ENCODE measurements at places on chromosomes 5 and 9.

- no peak for DNase-seq
These were observed 11.5 kb upstream of the MYOT start for GRCh38 chr5:137856201-137856600.

GRCh38 chr9:121696930-121697329 lies 45.5 kb downstream of the DAB2IP start:
- no peak for DNase-seq

GRCh38 chr5:43643327-43643726 lies 40.3 kb downstream of the NNT start:
- no peak for DNase-seq

DNA sequence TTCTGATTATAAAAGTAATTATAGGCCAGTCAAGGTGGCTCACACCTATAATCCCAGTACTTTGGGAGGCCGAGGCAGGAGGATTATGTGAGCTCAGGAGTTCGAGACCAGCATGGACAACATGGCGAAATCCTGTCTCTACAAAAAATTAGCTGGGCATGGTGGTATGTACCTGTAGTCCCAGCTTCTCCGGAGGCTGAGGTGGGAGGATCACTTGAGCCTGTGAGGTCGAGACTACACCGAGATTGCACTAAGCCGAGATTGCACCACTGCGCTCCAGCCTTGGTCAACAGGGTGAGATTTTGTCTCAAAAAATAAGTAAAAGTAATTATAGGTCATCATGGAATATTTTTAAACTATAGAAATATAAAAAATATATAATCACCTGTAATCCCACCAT lies 18.1 kb downstream of the IRF1 start:
- no peak for DNase-seq

- DNase-seq, result no peak
These were observed 78.2 kb upstream of the IFNE start for GRCh38 chr9:21560281-21560745.

DNA sequence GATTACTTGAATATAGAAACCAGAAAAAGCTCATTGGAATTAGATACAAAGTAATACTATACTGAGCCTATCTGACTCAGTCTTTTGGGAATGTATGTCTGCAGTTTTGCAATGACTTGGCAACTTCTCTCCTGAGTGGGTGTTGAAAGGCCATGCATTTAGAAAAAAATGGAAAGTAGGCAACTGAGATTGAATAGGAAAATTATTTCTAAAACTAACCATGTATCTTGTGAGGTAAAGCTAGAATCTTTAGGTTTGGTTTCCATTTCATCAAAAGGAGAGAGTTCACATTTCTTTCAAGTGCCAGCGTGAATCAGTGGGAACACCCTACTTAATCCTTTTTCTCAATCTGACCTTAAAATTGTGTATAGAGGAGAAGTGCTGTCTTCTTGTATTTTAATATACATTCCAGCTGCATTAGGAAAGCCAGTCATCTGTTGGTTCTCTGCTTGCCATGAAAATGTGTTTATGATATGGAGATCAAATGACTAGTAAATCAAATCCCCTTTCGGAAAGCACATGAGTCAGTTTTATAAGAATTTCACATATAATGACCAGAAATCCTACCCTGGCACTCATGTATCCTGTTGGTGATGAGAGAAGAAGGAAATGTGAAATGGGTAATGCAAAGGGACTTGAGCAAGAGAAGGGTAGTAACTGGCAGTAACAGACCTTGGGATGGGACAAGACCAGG lies 30.4 kb downstream of the NFX1 start:
- no peak for DNase-seq

- no peak for DNase-seq
These were observed 216.5 kb downstream of the SEC61B start for GRCh38 chr9:99438596-99438995.

- no peak for DNase-seq
These were observed 10.8 kb upstream of the BTNL3 start for GRCh38 chr5:180977852-180978251.

- no peak for DNase-seq
These were observed 61.9 kb downstream of the NSD1 start for GRCh38 chr5:177195307-177195952.

DNA sequence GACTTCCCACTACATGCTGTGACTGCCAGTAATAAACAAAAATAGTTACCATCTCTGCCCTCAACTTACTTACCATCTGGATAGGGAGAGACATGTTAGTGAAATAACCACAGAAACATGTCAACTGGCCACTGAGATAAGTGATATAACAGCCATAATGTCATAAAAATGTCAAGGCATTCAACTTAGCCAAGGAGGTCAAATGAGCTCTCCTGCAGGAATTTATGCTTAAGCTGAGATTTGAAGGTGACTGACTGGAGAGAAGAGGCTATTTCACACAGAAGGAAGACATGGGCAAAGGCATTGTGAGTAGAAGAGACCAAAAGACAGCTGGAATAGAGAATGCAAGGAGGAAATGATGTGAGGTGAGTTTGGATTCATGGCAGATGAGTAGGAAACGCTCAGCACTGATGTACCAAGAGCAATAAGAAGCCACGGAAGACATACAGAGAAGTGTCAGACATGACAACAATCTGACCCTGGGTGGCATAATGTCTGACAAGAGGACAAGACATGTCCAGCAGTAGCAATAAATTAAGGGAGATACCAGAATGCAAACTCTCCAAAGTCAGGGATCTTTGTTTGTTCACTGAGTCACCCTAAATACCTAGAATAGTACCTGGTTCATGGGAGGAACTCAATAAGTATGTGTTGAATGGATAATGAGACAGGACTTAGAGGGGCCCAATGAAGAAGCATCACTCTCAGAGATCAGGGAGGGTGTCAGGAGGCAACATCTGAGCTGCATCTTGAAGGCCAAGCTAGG lies 318.8 kb downstream of the ACTL7B start:
- no peak for DNase-seq

Measured in NCI-H1092 treated with DMSO at 0.1 percent for 48 hours (cell line).